ENCODE measurements at places on chromosomes 3 and 15.

- no peak for DNase-seq
Measured at GRCh38 chr15:31374489-31374888, 47.9 kb downstream of the KLF13 start.

DNA sequence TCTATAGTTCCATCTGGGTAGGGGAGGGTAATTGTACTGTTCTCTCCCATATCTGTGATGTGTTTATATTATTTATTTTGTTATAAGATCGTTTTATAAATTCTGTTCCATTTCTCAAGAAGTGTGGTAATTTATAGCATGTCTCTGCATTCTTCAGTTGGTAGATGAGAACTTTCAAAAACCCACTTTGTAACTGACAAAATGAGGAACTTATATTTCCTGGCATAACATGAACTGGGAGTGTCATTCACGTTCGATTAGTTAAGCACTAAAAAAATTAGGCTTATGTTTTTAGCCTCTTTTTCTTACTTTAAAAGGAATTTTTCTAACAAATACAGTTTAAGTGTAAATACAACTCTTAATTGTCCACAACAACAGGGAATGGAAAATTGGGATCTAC lies 230.8 kb downstream of the CGGBP1 start:
- no peak for DNase-seq

- no peak for DNase-seq
Measured at GRCh38 chr3:51401735-51402134, 10.7 kb downstream of the RBM15B start.

DNA sequence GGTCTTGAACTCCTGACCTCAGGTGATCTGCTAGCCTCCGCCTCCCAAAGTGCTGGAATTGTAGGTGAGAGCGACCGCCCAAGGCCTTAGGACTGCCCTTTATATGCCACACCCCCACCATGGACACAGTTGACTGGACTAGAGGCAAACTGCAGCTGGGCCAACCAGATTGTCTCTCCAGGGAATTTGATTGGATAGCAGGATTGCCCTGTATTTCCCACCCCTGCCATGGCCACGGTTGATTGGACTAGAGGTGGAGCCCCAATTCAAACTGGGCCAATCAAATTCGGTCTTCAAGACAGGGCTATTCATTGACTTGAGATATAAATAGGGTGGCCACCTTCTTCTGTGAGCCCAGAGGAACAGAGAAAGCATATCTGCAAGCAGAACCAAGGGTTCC lies 6.9 kb upstream of the CLPX start:
- no peak for DNase-seq

- no peak for DNase-seq
Measured at GRCh38 chr3:4906107-4906621, 73.1 kb upstream of the BHLHE40 start.

- DNase-seq = no peak
Measured at GRCh38 chr3:86416334-86416733, 574.6 kb downstream of the VGLL3 start.

DNA sequence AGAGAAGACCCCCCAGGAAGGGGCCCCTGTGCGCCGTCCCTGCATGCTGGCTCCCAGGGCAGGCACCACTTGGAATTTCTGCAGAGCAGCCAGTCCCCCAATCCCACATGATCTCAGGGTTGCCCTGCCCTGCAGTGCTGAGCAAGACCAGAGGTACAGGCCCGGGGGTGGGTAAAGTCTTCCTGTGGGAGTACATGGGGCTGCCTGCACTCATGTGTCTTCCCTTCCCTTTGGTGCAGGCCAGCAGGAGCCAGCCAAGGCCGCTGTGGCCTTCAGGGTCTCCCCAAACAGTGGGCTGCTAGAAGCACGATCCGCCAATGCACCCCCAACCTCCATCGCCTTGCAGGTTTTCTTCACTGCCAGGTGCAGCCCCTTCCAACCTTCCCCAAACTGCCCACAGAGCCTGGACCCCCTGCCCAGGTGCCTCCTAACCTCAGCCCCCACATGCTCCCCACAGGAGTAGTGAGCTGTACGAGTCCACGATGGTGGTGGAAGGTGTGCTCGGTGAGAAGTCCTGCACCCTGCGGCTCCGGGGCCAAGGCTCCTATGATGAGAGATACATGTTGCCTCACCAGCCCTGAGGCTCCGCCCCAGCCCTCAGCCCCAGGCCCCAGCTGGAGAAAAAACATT lies 15.0 kb downstream of the ACAA1 start:
- DNase-seq = no peak

GRCh38 chr15:85614059-85614458 lies 180.7 kb downstream of the KLHL25 start:
- DNase-seq = no peak

DNA sequence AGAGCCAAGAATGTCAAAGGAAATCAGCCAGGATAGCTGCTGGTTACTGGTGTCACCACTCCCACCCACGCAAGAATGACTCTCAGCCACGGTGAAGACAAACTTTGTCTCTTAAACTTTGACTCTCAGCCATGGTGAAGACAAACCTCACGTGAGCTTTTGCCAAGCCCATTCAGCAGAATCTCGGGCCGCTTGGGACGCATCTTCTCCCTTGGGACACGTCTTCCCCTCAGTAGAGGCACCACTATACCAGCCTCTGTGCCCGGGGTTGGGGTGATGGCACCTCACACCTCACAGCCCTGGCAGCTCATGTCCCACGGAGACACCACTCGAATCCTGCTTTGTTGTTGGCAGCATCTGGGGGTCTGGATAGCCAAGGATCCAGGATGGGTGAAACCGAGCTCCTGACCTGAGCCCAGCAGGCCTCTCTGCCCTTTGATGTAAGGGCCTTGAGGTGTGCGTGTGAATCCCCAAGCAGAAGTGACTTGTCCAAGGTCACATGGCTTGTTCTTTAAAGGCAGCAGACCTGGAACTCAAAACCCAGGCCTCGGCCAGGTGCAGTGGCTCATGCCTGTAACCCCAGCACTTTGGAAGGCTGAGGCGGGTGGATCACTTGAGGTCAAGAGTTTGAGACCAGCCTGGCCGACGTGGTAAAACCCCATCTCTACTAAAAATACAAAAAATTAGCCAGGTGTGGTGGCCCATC lies 21.8 kb downstream of the RBPMS2 start:
- no peak for DNase-seq

DNA sequence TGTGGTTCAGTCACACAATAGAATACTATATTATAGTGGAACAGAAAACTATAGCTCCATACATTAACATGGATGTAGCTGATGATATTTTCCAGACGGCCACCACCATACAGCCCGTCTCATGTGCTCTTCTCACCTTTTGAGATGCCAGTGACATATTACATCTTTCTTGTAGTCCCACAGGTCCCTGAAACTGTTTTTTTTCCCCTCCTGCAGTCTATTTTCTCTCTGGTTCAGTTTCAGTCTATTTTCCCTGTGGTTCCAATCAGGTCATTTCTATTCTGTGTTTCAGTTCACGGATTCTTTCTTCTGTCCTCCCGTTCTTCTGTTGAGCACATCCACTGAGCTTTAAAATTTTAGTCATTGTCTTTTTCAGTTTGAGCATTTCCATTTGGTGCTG lies 72.2 kb downstream of the PPCDC start:
- no peak for DNase-seq

GRCh38 chr15:101049282-101049681 lies 130.1 kb downstream of the LRRK1 start:
- DNase-seq = no peak

- DNase-seq = no peak
Measured at GRCh38 chr15:70278644-70279043, 180.9 kb upstream of the TLE3 start.

DNA sequence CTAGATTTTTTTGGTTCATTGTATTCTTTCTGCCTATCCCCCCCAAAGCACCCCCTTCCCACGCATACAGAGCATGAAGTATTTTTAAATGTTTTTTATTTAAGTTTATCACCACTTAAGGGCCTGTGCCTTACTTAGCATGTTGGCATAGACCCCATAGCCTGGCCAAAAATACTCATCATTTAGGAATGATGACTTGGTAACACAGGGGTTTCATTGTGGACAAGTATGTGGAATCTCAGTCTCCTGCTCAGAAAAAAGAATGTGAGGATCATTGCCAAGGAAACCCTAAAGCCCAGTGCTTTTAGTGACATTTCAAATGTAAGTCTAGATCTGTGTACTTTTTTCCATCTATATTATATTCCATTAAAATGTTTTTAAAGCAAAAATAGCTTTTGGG lies 146.3 kb downstream of the ALCAM start:
- no peak for DNase-seq

GRCh38 chr3:100127792-100128191 lies 13.5 kb upstream of the FILIP1L start:
- DNase-seq = no peak

DNA sequence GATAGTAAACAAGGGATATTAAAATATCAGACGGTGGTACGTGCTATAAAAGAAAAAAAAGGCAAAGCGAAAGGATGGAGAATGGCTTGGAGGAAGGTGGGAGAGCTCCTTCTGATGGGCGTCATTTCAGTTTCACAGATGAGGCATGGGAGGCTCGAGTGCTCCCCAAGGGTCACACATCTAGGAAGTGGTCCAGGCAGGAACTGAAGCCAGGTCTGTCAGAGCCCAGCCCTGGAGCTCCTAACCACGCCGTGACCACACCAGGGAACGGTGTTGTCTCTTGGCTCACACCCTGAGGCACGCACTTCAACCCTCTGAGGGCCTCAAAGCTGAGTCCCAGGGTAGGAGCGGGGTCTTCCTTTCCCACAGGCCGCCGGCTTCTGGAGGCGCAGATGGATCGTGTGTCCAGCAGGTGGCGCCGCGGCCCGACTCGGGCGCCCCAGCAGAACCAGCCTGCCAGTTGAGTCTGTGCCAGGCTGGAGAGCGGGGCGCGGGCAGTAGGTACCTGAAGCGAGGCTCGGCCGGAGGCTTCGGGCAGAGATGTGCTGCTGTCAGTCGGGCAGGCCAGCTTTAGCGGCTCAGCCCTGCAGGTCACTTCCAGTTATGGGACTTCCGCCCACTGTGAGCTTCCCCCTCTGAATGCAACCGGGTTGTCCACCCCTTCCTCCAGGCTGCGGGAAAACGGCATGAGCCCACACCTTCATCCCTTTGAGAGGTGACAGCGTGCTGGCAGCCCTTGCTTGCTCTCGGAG lies 68.1 kb downstream of the SLC6A1 start:
- no peak for DNase-seq

DNA sequence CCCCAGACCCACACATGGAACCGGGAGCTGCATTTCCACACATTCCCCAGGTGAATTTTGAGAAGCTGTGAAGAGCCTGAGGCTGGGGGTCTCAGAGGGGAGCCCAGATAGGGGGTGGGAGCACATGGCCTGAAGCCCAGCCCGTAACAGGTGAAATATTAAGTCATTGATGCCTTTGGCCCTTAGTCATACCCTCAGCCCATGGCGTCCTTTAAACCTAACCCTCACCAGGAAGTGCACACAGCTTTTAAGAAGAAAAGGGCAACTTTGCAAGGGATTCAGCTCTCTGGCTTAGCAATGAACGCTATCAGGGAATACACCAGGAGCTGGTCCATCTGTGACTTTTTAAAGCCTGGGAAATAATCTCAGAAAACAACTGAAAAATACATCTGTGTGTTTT lies 40.6 kb downstream of the WNT7A start:
- no peak for DNase-seq

DNA sequence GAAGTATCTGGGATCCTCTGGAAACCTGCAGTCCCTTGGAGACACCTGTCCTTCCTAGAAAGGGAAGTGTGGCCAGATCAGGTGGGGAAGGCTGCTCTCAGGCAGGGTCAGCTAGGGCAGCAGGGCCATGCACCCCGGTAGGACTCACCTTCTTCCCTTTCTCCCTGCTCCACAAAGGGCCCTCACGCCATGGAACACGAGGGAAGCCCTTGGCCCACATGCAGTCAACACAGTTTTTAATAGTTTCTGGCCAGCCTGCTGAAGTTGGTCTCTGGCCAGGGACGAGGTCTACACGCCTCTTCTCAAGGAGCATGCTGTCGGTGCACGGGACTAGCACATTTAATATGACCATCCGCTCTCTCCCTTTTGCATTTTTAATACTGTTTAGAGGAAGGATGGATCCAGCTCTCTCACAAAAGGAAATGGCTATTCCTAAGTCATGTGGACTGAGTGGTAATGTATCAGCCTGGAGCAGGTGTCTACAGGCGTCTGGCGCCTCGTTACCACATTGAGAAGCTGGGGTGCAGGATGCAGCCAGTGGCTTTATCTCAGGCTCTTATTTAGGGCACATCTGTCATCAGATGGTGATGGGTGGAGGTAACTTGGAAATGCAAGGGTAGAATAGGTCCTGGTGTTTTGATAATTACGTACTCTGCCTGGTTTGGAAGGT lies 153.9 kb downstream of the KLF13 start:
- DNase-seq = no peak

DNA sequence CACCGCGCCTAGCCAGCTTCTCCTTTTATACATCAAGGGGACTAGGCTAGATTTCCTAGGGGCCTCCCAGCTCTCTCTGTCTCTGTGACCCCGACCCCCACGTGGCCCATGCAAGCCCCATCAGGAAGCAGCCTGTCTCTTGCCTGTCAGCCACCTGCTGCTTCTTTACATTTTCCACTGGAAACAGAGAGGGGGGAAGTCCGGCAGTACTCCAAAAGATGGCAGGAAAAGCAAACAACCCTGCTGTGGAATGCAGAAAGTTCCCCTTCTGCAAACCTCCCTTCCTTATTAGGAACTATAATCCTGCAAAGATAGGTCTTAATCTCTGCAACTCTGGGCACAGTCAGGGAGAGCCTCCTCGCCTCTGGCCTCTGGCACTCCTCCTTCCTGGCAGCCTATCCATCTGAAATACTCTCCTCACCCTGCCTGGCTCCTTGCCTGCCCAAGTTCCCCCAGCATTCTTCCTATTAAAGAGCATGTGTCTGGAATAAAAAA lies 47.4 kb upstream of the HACD2 start:
- DNase-seq = no peak

DNA sequence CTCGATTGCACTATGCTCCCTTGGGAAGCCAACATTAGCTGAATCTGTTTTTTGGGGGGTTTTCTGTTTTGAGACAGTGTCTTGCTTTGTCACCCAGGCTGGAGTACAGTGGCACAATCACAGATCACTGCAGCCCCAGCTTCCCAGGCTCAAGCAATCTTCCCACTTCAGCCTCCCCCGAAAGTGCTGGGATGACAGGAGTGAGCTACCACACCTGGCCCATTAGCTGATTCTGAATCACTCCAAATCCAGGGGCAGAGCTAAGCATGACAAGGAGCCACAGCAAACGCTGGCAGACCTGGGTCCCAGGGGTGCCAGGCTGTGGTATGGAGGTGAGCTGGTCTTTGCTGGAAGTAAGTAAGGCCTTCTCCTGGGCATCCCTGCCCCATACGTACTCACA lies 18.9 kb downstream of the POC1A start:
- DNase-seq = no peak

GRCh38 chr15:88247914-88248313 lies 8.6 kb downstream of the NTRK3 start:
- DNase-seq = no peak

DNA sequence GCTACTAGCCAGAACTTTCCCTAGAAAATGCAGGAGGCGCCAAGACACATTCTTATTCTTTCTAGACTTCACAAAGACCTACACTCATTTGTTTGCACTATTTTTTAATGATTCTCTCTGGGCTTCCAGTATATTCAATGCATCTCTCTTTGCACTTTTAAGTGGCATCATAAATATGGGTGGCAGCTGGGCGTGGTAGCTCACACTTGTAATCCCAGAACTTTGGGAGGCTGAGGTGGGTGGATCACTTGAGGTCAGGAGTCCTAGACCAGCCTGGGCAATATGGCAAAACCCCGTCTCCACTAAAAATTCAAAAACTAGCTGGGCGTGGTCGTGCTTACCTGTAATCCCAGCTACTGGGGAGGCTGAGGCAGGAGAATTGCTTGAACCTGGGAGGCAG lies 5.6 kb upstream of the GCNT3 start:
- DNase-seq = no peak

Measured in stimulated activated CD8-positive, alpha-beta memory T cell treated with anti-CD3 and anti-CD28 coated beads, Interleukin-15, amount 100 ng/mL, for 4 hours (primary cell).